ENCODE measurements at places on chromosomes 3 and 15.

GRCh38 chr3:182717216-182717615, 76.1 kb upstream of the ATP11B start:
- DNase-seq, result no peak

DNA sequence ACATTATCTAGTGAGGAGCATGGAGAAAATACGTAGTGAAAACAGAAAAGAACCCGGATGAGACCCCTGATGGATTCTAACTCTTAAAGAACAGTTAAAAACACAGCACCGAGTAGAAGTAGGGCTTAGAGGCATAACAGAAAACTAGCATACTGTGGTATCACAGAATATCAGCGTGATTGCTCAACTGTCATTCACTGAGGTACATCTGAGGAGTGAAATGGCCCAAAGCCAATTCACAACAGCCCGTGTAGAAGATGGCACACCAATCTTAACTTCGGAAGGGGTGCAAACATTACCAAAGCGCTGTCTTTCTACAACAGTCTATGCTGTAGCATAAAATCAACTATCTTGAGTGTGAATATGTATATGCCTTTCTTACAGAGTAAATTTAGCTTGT, 1.8 kb downstream of the CLASP2 start:
- no peak for DNase-seq

GRCh38 chr3:129820587-129820986, 72.9 kb downstream of the TMCC1 start:
- DNase-seq, result no peak

- DNase-seq, result no peak
Observed at GRCh38 chr3:150077581-150078247, 107.0 kb upstream of the PFN2 start.

- no peak for DNase-seq
Observed at GRCh38 chr15:69279636-69280035, 19.1 kb upstream of the PAQR5 start.

- DNase-seq, result no peak
Observed at GRCh38 chr3:129822241-129822640, 71.3 kb downstream of the TMCC1 start.

DNA sequence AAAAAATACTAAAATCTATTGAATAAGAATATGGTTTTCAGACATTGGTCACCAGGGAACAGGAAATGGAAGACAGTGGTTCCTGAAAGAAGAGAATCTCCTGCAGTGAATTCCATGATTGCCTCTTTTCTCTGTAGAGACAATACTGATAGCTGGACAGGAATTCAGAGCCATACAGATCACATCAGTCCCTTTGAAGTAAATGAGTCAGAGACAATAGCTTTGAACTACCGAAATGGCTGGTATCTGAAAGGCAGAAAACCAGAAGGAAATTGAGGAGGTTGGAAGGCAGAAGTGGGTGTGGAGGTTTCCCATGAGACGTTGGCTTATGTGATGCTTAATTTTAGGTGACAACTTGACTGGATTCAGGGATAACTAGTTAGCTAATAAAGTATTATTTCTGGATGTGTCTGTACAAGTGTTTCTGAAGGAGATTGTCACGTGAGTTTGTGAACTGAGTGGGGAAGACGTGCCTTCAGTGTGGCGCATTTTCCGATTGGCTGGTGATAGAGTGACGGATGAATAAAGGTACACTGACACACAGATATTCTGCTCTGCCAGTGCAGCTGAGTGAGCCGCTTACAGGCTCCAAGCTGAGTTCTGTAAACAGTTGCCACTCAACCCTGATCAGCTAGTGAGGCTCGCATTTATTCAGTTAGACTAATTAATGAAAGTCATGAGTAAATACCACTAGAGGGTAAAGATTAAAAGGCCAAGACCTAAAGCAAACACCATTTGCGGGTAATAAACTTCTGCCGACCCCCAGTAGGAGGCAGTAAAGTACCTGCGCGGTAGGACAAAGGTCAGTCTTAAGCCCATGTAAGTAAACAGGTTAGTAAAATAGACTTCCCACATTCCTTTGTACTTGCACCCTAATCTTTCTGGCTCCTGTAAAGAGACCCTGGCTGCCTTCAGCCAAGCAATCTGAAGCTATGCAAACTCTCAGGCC, 1298.6 kb downstream of the SI start:
- DNase-seq, result no peak

DNA sequence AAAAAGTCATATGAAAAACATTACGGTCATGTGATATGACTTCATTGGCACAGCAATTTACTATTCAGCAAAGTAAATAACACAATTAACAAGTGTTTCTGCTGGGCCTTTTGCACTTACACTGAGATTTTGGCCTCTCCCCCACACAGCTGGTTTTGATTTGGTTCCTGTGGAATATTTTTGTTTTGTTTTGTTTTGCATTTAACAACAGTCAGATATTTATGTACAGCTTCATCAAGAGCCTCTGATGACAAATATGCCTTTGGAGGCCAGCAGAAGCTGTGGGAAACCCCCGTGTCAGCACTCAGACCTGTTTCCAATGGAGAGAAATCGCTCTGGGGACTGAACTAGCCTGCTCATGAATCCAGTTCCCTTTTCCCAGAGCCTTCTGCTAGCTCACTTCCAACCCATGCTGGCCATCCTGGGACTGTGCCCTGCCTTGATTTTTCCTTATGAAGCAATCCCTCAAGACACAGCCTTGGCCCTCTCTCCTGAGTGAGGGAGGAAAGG, 161.9 kb downstream of the ATG7 start:
- DNase-seq, result no peak

GRCh38 chr3:50557915-50558314, 9.6 kb downstream of the C3orf18 start:
- DNase-seq, result no peak

DNA sequence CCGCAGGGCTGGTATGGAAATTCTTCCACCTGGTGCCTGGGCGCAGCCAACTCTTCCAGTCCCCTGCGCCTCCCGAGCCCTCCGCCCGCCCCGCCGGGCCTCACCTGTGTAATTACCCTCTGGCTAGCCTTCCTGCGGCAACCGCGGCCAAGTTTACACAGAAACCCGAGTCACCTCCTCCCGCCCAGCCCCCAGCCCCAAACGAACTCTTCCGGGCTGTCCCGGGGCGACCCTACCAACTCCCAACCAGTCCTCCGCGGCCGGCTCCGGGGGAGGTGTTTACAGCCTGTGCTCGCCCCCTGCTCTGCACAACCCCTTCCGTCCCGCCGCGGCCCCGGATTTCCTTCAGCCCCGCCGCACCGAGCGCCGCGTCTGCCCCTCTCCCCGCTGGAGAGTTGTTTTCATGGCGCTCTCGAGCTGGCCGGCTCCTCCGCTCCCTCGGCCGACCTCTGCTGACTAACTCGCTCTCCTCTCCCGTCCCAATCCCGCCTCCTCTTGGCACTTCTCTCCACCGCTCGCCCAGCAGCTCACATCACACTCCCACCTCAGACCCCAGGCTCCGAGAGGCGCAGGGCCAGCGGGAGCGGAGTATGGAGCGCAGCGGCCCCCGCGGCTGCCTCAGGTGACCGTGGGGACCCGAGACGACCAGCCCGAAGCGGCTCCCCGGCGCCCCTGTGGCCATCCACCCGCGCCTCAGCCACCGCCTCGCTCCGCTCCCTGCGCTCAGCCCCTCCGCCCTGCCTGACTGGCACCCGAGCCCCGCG, 538 bp downstream of the ATOSA start:
- DNase-seq, result peak; percentile 63

GRCh38 chr3:50164481-50164880, 9.4 kb downstream of the SEMA3F start:
- no peak for DNase-seq

DNA sequence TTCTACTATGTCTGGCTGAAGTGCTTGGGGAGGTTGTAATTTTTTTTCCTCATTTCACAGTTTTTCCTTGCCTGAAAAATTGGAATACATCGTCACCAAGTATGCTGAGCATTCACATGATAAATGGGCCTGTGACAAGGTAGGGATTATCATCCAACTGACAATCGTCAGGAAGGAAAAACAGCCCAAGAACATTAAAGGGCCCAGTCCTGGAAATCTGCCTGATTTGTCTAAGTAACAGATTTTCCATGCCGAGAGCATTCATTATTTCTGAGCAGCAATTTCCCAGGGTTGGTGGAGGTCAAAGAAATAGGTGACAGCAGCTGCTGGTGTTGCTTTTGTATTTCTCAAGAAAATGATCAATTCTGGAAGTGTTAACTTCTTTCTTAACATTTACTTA, 226.0 kb upstream of the CHRM5 start:
- DNase-seq, result no peak

- no peak for DNase-seq
Observed at GRCh38 chr3:190172751-190173150, 52.1 kb upstream of the P3H2 start.

- DNase-seq, result no peak
Observed at GRCh38 chr15:76799760-76800159, 105.4 kb downstream of the SCAPER start.

GRCh38 chr3:57756528-57757401, 656 bp downstream of the SLMAP start:
- peak; percentile 53 for DNase-seq

- no peak for DNase-seq
Observed at GRCh38 chr3:181974198-181974597, 262.5 kb downstream of the SOX2 start.

GRCh38 chr3:55923626-55924025, 436.5 kb upstream of the WNT5A start:
- DNase-seq, result no peak

DNA sequence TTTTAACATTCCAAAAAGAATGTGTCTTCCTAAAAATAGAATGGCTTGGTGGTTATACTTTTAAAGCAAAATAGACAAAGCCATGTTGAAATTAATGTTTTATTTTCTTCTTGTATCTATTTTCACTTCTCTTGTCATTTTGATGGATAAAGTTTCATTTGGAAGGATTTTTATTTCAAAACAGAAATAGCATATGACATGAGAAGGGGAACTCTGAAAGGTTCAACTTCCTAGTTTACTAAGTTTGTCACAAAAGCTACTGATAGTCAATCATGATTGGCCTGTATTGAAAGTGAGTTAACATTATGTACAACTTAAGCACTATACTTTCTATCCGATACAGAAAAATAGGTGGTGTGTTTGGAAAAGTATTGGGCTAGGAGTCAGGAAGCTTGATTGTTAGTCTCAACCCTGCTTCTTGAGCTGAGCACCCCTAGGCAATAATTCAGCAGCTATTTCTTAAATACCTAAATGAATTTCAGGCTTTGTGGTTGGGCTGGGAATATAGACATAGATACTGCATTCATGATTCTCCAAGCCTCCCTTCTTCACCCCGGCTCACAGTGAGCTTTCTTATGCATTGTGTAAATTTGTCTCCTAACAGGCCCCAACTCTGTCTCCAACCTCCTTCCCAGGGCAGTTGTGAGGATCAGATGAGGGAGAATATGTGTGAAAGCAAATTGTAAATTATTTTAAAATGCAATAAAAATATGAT, 46.9 kb upstream of the CSPG4 start:
- DNase-seq, result no peak

DNA sequence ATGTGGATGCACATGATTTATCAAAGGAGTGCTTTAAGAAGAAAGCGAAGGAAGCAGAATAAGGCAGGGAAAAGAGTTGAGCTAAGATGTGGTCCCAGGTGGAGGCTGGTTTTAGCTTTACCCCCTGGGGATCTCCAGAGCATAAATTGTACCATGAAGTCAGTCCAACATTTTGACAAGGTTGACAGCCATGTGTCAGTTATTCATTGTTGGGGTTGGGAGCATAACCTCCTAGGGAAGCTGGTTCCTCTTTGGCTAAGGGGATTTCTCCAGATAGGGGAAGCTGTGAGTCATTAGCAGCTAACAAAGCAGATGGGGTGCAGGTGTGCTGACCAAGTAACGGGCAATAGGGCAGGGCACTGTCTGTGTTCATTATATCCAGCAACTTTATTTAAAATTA, 123.7 kb upstream of the IGSF10 start:
- no peak for DNase-seq

GRCh38 chr3:107813026-107813425, 277.8 kb downstream of the CD47 start:
- DNase-seq, result no peak

GRCh38 chr3:68504201-68504600, 428.1 kb downstream of the TAFA4 start:
- DNase-seq, result no peak

- DNase-seq, result no peak
Observed at GRCh38 chr3:170766253-170766652, 103.7 kb downstream of the RPL22L1 start.

DNA sequence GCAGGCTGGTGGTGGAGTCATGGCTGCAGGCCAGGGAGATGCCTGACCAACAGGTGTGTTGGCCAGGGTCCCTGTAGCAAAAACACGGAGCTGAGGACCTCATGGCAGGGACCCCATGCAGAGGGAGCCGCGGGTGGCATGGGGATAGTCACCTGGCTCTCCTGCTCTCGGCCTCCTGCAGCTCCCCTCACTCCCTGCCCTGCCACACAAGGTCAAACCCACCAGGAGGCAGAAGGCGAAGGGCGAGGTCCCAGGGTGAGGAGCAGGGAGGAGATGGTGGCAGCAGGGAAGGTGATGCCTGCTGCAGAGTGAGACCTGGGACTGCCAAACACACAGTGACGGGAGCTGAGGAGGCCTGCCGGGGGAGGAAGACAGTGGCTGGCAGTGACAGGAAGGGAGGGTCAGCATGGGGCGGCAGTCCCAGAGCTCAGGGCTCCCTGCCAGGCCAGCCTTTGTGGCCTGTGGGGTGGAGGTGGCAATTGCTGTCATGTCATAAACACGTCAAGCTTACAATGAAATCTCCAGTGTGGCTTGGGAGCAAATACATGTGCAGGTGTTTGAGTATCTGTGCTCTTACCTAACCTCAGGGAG, 144.3 kb downstream of the TJP1 start:
- DNase-seq, result no peak

DNA sequence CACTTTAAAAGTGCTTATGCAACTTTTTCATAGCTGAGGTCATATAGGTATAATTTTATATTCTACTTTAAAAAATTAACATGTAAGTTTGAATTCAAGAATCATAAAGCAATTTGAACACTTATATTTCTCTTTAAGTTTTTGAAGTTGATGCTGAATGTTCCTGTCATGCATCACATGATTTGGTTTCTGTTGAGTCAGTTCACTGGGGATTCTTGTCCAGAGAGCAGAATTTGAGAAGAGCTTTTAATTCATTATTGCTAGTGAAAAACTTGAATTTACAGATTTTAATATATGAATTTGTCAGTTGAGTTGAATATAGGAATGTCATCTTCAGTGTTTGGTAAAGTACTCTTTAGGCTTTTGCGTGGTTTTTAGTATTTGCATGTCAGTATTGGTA, 7.9 kb downstream of the SLC25A26 start:
- no peak for DNase-seq

DNA sequence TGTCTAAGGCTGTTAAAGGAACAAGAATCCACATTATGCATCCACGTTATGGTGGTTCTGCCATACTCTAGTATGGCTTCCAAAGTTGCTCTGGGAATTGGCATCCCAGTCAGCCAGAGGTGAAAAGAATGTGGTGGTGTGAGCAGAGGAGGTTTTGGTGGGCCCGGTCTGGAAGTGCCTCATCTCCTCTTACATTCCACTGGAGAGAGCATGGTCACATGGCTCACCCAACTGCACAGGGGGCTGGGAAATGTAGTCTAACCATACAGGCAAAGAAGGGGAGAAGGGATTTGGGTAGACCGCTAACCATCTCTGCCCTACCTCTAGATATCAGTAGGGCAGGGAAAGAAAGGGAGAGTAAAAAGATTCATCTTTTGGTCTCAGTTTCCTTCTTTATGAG, 3.2 kb upstream of the HEG1 start:
- no peak for DNase-seq

- no peak for DNase-seq
Observed at GRCh38 chr3:9045371-9045770, 82.1 kb upstream of the RAD18 start.
